Epithelial cell of proximal tubule (primary cell): ENCODE measurements at places on chromosomes 5 and 9. TPM values are rescaled to one million over a fixed set of nuclear protein-coding genes. Genes with fewer than 3 reads are reported as not detected.

- DNase-seq: no peak
These were observed 26.0 kb downstream of the ZCCHC7 start for GRCh38 chr9:37146410-37146809.

Gene TXN
- total RNA-seq: 307 and 390 TPM in 2 replicates

- no peak for DNase-seq
These were observed 175.9 kb downstream of the ZDHHC21 start for GRCh38 chr9:14517154-14517906.

Gene HSPB3
- not detected in 2 replicates for total RNA-seq

Gene GABRA1
- not detected in 2 replicates for total RNA-seq

- no peak for DNase-seq
These were observed 4.6 kb upstream of the PHYHD1 start for GRCh38 chr9:128916204-128916603.

DNA sequence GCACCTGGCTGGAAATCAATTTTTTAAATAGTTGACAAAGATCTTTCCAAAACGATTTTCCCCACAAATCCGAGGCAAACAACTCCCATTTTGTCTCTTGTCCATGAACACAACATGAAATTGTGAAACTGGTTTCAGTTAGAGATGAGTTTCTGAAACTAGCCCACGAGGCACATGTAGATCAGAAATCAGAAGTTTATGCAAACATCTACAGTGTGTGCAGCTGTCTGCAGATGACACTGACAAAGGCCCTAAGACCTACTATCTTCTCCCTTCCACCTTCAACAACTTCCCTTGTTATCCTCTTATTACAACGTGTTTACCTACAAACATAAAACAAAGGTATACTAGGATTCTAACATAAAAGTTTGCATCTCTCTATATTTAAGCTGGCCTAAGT is 183.3 kb downstream of the DIRAS2 start:
- no peak for DNase-seq

DNA sequence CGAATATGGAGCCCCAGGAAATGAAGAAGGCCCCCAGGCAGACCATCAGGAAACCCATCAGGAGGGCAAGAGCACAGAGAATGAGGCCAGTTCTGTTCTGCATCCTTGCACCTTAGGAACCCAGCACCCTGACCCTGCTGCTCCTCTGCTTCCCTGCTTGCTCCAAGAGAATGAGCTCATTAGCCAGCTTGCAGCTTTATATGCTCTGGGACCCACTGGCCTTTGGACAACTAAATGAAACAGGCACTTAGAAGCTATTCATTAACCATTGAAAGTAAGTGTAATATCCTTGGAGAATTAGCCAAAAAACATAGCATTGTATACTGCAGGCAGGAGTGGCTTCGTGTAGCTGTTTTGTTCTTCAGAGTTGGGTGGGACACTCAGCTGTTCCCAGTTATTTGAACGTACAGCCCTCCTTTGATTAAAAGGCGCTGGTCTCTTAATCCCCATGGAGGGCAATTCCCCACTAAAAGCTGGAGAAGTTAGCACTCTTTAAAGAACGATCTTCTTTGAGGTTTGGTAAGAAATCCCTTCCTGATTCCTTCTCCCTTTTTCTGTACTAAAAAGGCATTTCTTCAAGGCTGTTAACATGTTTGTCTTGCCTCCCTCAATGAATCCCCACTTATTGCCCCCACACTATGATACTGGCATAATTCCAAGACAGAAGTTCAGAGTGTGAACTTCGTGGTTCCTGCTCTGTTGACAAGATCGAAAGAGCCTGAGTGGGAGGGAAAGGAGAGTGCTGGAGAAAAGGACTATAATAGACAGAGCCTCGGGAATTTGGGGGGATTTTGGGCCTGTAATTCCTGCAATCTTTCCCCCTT is at the start of gene TMEM252:
TSS of gene TMEM252 (minus strand) at position 172 of the 824 bp plus-strand sequence. CDS start at position 103, 69 bp downstream.
- peak; percentile 91 for DNase-seq

DNA sequence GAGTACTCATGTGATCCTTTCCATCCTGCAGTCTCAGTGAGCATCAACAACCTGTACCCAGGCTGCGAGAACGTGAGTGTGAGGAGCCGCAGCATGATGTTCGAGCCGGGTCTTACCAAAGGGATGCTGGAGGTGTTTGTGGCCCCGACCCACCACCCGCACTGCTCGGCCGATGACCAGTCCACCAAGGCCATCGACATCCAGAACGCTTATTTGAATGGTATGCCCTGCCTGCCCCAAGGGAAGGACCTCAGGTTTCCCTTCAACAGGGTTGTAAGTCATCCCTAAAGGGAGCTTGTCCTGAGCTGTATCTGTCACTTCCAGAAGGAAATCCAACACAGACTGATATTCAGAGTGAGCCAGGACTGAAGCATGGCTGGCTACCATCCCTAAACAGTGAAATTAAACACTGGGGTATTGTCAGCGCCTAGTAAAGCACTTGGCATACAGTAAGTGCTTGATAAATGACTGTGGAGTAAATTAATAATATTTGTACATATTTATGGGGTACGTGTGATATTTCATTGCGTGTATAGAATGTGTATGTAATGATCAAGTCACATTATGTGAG is 39.3 kb upstream of the CTSL start:
- DNase-seq: no peak

Gene DRD1
- total RNA-seq: not detected in 2 replicates

Gene CDKN2A
- 22.4 and 47.7 TPM in 2 replicates for total RNA-seq

- DNase-seq: no peak
These were observed at the start of gene ELOVL7 for GRCh38 chr5:60843936-60844905. ELOVL7 (minus strand) TSS chr5:60844269; CDS start chr5:60787397, 56,872 bp downstream.

GRCh38 chr5:16888694-16889124 is 47.4 kb downstream of the MYO10 start:
- DNase-seq: no peak

DNA sequence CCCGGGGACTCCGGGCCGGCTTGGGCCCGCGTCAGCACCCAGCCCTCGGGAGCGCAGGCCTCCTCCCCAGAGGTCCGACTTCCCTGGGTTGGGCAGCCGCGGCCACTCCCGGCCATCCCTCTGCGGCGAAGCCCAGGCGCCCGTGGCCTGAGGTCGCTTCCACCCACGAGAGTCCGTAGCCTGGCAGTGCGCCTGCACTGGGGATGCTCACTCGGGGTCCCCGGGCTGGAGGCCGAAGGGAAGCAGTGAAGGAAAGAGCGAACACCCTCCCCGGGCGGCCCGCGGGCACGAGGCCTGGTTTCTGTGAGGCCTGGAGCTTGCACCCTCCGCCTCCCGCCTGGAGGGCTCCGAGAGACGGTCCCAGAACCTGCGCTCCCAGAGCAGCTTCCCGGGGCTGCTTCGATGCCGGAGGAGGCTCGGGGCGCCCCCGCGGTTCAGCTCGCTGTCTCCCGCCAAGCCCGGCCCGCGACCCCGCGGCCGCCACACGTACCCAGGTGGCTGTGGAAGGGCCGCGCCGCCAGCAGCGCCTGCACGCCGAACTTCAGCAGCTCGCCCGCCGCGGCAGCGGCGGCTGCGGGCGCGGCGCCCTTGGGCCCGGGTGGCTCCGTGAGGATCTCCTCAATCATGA is 607 bp downstream of the BARX1 start:
- no peak for DNase-seq

Gene GARIN3
- total RNA-seq: not detected in 2 replicates
